ENCODE measurements at places on chromosomes 1 and 21.

DNA sequence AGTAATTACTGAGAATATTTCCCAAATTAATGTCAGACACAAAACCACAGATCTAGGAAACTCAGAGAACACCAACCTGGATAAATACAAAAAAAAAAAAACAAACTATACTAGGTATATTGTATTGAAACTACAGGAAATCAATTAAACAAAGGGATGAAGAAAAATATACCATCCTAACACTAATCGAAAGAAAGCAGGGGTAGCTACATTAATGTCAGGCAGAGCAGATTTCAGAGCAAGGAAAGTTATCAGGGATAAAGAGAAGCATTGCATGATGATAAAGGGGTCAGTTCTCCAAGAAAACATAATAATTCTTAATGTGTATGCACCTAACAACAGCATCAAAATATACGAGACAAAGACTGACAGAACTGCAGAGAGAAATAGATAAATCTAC is 89.9 kb downstream of the TOMM20 start:
- no peak for DNase-seq

GRCh38 chr1:174995916-174996315 is 3.8 kb upstream of the CACYBP start:
- DNase-seq: no peak

GRCh38 chr1:22286491-22286890 is 143.6 kb upstream of the WNT4 start:
- DNase-seq: no peak

DNA sequence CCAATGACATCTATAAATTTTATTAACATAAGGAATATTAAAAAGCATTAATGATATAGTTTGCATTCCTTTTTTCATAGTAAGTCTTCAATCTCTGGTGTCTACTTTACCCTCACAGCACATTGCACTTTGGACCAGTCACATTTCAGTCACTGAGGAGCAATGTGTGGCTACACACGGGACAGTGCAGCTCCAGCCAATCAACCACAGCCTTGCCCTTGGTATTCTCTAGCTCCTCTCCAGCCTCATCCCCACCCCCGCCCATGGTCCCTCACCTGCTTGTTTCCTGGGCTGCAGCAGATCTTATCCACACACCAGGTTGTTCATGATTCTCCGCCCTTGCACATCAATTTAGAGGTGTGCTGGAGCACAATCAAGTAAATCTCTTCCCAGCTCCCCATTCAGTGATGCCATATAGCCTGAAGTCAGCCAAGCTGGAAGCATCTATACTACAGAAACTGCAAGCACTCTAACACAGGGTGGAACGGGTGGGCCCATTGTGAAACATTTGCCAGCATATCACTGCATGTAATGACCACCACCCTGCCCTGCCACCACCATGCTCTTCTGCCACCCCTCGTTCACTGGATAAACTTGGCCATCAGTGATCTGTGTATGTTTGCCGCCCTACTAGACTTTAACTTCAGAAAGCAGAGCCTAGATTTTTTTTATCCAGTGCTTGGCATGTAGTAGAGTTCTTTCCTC is 93.0 kb upstream of the SLC44A3 start:
- no peak for DNase-seq

DNA sequence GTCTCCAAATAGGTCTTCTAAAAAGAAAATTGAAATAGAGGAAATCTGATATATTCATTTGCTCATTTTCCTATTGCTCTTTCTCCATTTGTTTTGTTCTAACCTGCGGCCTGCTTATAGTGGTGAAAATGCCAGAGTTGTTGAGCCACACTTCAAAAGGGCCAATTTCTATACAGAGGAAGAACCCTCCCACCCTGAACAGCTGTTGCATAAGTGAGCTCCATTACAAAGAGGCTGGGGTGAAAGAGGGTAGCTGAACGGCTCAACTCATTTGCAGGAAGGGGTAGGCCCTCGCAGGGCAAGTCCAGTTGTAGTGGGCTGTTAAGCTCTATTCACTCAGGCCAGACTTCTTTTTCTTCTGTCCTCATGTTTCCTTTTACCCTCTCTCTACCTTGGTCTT is 8.8 kb downstream of the ADCY10 start:
- no peak for DNase-seq

Data from GM13976 (cell line).